DMS 273 treated with DMSO at 0.1 percent for 48 hours (cell line): ENCODE measurements at places on chromosomes 1 and 21.
A peak's percentile ranks its signal among the peaks of the same experiment; 100 is the strongest.

GRCh38 chr1:98277118-98277517, 356.3 kb upstream of the DPYD start:
- no peak for DNase-seq

- DNase-seq: no peak
These were observed 1.8 kb upstream of the KCNJ15 start for GRCh38 chr21:38254970-38255369.

DNA sequence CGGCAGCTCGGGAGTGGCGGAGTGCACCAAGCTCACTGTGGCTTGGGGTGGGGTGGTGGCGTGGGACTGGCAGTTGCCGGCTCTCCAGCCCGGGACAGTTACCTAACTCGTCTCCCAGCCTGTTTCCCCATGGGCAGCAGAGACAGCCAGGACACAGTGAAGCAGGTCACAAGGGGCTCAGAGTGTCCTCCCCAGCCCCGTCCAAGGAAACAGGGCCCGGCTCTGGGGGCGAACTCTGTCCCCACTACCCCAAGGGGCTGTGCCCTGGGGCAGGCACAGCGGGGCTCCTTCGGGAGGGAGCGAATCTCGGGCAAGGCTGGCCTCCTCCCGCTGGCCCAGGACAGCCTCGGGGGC, 759 bp downstream of the GPR157 start:
- DNase-seq: no peak

DNA sequence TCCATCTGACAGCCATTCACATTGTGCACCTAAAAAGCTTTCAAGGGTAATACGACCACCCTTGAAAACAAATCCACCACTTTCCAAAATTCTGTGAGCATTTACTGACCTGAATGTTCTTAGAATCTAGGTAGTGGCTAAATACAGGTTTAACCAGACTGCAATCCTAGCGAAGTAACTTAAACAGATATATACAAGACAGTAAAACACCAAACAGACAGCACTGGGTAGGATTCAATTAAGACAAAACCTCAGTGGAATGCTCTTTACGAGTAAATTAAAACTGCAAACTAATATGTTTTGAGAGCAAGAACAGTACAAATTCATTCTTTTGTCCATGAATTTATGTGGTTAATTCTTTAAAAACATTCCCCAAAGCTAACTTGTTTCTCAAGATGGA, 354.2 kb upstream of the ESRRG start:
- no peak for DNase-seq

- DNase-seq: no peak
These were observed 1.9 kb downstream of the RUSC1 start for GRCh38 chr1:155322571-155322952.

DNA sequence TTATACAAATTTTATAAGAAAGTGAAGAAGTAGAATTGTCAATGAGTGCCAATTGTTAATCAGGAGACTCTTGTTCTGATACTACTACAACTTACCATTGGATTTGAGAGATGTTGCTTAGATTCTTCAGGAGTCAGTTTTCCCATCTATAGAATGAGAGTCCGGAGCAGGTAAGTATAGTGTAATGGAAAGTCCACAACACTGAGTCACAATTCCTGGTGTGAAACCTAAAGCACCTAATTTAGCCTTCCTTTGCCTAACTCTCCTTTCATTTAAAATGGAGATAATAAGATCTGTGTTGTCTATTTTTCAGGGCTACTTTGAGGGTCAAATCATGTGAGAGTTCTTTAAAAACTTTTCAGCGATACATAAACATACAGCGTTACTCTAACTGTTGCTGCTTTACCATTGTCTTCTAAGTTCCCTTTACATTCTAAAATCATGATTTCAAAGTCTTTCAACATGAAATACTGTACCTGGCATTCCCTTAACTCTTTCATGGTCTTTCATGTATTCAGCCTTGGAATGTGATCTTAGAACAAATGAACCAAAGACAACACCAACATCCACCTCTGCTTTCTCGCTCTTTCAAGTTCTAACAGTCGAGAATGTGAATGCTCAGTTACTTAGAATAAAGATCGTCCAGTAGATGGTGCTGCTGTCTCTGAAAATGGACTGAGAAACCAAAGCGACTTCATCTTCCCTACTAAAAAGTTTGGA, 90.9 kb downstream of the SLC30A10 start:
- peak; percentile 24 for DNase-seq
